Right renal pelvis (tissue), 4 donors: ENCODE measurements at places on chromosomes 1 and 21. TPM values are rescaled to one million over a fixed set of nuclear protein-coding genes. Genes with fewer than 3 reads are reported as not detected.

TMEM240 gene
- polyA plus RNA-seq = 4.9 TPM

BCAS2 gene
- 72.9 TPM for polyA plus RNA-seq

DNM3 gene
- polyA plus RNA-seq = 4.3 TPM

GPR3 gene
- 0.91 TPM for polyA plus RNA-seq

IL19 gene
- polyA plus RNA-seq = 0.39 TPM

C1orf226 gene
- 21.3 TPM for polyA plus RNA-seq

FCAMR gene
- polyA plus RNA-seq = 16.0 TPM

L1TD1 gene
- 3.8 TPM for polyA plus RNA-seq
